Vagina (tissue), 2 donors: ENCODE measurements at places on chromosomes 12 and 14.

GRCh38 chr14:23789696-23790095 is 153.5 kb downstream of the DHRS2 start:
- no peak for DNase-seq

- DNase-seq, result no peak
Observed at GRCh38 chr14:101335061-101335661, 226.1 kb upstream of the DIO3 start.

- DNase-seq, result no peak
Observed at GRCh38 chr12:120132863-120133385, 16.4 kb upstream of the RAB35 start.

GRCh38 chr14:41606282-41606531 is 469 bp upstream of the LRFN5 start:
- no peak for DNase-seq

GRCh38 chr14:41285186-41285748 is 321.4 kb upstream of the LRFN5 start:
- no peak for DNase-seq

DNA sequence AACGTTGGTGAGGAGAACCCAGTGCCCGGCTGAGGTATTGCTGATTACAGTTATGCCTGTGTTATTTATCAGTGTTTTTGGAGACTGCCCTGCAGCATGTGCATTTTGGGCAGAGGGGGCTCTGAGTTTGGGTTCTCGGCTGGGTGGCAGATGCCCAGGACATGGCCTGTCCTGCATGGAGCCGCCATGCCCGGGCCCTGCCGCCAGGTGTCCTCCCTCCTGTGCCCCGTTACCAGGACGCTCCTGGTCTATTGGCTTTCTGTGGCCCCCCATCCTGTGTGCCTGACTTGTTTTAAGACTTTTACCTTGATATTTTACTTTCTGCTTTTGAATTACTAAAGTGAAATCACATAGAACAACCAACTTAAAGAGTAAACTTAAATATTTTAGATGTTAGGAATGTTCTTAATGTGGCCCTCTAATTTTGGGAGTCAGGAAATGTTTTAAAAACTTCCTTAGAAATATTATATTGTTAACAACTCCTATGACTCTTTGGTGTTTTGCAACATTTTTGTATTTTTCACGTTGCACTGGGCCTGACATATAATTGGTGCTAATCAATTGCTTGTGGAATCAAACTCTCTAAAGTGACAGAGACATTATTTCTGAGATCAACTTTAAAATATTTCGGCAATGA is 51.8 kb downstream of the PRIMA1 start:
- no peak for DNase-seq
